ENCODE measurements at places on chromosomes 16 and 17.
A peak's percentile ranks its signal among the peaks of the same experiment; 100 is the strongest.

- no peak for DNase-seq
Measured at GRCh38 chr17:35294756-35295155, 51.9 kb downstream of the SLFN5 start.

GRCh38 chr16:79668502-79668901 lies 68.0 kb upstream of the MAF start:
- DNase-seq: no peak

DNA sequence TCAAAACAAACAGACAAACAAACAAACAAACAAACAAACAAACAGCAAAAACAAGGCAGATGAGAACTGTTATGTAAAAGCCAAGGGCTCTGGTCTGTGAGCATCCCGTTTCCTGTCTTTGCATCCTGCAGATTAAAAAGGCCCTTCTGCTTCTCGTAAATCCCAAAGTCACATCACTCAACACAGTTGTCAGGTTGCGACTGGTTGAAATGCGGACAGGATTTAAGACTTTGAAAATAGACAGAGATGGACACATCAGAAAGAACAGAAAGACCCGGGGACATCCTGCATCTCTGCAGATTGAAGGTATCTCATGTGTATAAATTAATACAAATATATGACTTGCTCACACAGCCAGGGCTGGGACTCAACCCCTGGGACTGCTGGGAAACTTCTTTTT lies 18.2 kb upstream of the TMC7 start:
- DNase-seq: no peak

GRCh38 chr17:76560036-76560876 lies 20.4 kb downstream of the PRCD start:
- no peak for DNase-seq

- DNase-seq: no peak
Measured at GRCh38 chr17:75566834-75567233, 20.8 kb upstream of the MYO15B start.

DNA sequence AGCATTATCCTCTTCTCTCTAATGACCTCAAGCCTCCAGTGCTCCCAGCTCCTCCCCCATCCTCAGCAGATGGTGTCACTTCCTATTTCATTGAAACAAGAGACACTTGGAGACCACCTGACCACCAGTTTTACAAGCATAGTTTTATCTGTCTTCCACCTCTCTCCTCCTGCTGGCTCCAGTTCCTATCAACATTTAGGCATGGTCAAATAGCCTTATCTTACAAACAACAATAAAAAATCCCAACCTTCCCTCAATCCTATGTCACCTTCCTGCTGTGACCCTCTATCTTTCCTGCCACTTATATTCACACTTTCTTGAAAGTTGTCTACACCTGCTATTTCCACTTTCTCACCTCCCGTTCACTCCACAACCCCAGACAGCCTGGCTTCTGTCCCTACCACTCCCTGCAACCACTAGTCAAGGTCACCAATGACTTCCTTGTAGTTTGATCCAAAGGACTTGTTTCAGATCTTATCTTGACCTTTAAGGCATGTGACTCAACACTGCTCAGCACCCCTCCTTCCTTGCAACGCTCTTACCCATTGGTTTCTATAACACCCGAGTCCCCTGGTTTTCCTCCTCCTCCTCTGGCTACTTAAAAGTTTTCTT lies 4.3 kb upstream of the NTN1 start:
- no peak for DNase-seq

GRCh38 chr16:86285421-86285820 lies 224.9 kb upstream of the FOXF1 start:
- DNase-seq: no peak

- peak; percentile 57 for DNase-seq
Measured at GRCh38 chr17:4806777-4807604, at the start of gene PLD2. Gene PLD2 (plus strand): TSS chr17:4807152. CDS start chr17:4807773, 621 bp downstream.

Data from tibial nerve (tissue), 4 donors.